ENCODE measurements at places on chromosomes 16 and 17. TPM values are rescaled to one million over a fixed set of nuclear protein-coding genes. Genes with fewer than 3 reads are reported as not detected.

DNA sequence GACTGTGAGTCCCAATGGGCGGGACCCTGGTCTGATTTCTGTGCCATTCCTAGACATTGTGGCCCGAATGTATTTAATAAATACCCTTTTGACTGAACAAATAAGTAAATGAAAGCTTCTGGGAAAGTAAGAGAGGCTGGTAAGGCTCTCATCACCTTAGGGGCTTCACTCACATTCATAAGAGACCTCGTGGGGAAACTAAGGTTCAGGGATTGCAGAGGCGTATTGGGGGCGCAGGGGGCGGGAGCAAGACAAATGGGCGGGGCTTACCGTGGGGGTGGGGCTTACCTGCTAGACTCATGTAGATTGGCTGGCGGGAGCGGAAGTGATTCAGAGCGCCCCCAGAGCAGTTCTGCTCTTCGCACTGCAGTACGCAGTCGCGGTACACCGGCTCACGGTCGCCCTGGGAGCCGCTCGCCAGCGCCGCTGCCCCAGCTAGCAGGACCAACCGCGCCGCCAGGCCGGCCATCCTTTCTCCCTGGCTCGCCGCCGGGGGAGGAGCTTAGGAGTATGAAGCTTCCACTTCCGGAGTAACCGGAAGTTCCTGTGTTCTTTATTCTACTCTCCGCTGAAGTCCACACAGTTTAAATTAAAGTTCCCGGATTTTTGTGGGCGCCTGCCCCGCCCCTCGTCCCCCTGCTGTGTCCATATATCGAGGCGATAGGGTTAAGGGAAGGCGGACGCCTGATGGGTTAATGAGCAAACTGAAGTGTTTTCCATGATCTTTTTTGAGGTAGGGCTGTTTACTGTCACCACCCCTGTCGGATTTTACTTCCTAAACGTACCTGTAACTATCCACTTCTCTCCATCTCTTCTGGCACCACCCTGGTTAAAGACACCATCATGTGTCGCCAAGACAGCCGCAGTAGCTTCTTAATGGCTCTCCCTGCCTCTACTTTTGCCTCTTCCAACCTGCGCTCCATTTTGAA is at the start of gene PGAP3:
Gene PGAP3, minus strand, starts transcription at position 512 of the 929 bp plus-strand sequence. Its CDS starts 43 bp downstream, at position 469.
- no peaks in the 10 kb centered on the region for H3K36me3 ChIP-seq
- no peaks in the 10 kb centered on the region for H3K27me3 ChIP-seq
- H3K4me1 ChIP-seq: peaks cover 18% of the 10 kb centered on the region
- peak within 1 kb of the TSS; percentile 93 for H3K4me3 ChIP-seq

ADGRG3 gene
- total RNA-seq: 4.9 TPM

GRCh38 chr16:8717892-8718415 is 43.5 kb downstream of the ABAT start:
- H3K4me1 ChIP-seq: no peaks in the 10 kb centered on the region
- H3K36me3 ChIP-seq: no peaks in the 10 kb centered on the region
- no peak overlapping the region for H3K4me3 ChIP-seq
- H3K27ac ChIP-seq: no peak overlapping the region

GRCh38 chr17:57532966-57533365 is 212.1 kb downstream of the CCDC182 start:
- peaks cover 16% of the 10 kb centered on the region for H3K4me1 ChIP-seq
- H3K27ac ChIP-seq: no peak overlapping the region
- DNase-seq: no peak
- H3K27me3 ChIP-seq: no peaks in the 10 kb centered on the region
- no peaks in the 10 kb centered on the region for H3K36me3 ChIP-seq
- no peak overlapping the region for H3K4me3 ChIP-seq

ANTKMT gene
- total RNA-seq: 13.6 TPM

- no peak overlapping the region for H3K27ac ChIP-seq
- peaks cover 5% of the 10 kb centered on the region for H3K4me1 ChIP-seq
- no peaks in the 10 kb centered on the region for H3K27me3 ChIP-seq
- no peak overlapping the region for H3K4me3 ChIP-seq
- DNase-seq: no peak
- H3K36me3 ChIP-seq: no peaks in the 10 kb centered on the region
These were observed 6.0 kb downstream of the CA4 start for GRCh38 chr17:60155815-60156214.

DNA sequence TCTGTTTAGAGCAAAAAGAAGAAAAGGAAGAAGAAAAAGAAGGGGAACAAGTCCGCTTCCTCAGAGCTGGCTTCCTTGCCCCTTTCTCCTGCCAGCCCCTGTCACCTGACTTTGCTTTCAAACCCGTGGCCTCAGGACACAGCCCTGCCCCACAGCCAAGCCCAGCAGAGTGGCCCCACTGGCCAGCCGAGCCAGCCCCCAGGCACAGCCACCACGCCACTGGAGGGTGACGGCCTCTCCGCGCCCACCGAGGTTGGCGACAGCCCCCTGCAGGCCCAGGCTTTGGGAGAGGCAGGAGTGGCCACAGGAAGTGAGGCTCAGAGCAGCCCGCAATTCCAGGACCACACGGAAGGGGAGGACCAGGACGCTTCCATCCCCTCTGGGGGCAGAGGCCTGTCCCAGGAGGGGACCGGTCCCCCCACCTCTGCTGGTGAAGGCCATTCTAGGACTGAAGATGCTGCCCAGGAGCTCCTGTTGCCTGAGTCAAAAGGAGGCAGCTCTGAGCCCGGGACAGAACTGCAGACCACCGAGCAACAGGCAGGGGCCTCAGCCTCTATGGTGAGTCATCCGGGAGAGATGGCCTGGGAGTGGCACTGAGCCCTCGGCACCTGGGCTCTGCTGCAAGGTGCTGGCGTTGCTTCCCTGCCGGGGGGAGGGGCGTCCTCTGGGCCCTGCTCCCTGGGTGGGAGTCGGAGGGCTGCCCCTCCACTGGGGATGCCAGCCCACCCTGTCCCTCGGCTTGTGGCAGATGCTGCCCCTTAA is 27.3 kb downstream of the RNF213 start:
- H3K4me3 ChIP-seq: no peak overlapping the region
- DNase-seq: no peak
- peaks cover 14% of the 10 kb centered on the region for H3K36me3 ChIP-seq
- peak overlapping the region; percentile 41 for H3K27ac ChIP-seq
- H3K4me1 ChIP-seq: no peaks in the 10 kb centered on the region

PIK3R6 gene
- 4.2 TPM for total RNA-seq

GRCh38 chr17:69590671-69591070 is 176.2 kb downstream of the MAP2K6 start:
- no peak overlapping the region for H3K4me3 ChIP-seq
- no peaks in the 10 kb centered on the region for H3K4me1 ChIP-seq
- no peak overlapping the region for H3K27ac ChIP-seq
- peaks cover 3% of the 10 kb centered on the region for H3K27me3 ChIP-seq
- DNase-seq: no peak
- no peaks in the 10 kb centered on the region for H3K36me3 ChIP-seq

DNA sequence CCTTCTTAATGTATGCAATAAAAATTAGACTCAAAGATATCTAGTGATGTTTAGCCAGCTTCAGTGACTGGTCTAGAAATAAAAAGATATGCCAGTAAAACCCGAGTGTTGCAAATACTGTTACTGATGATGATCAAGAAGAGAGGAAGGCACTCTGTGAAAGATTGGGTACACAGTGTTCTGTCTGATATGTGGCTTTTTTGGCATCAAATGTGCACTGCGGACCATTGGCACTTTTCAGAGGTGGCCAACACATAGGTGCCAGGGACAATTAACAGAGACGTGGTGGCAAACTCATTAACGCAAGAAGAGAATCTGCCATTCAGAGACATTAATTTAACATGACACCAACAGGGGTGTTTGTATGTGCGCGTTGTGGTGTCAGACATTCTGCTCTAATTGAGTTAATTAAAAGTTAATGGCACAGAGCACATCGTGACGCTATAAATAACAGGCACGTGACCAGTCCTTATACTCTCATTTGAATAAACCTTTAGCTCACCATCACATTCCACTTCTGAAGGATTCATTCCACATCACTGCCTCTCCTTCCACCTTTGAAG is 549.3 kb upstream of the HSBP1 start:
- DNase-seq: no peak
- no peaks in the 10 kb centered on the region for H3K36me3 ChIP-seq
- no peaks in the 10 kb centered on the region for H3K4me1 ChIP-seq
- no peaks in the 10 kb centered on the region for H3K27me3 ChIP-seq

SEZ6L2 gene
- not detected for total RNA-seq

DNA sequence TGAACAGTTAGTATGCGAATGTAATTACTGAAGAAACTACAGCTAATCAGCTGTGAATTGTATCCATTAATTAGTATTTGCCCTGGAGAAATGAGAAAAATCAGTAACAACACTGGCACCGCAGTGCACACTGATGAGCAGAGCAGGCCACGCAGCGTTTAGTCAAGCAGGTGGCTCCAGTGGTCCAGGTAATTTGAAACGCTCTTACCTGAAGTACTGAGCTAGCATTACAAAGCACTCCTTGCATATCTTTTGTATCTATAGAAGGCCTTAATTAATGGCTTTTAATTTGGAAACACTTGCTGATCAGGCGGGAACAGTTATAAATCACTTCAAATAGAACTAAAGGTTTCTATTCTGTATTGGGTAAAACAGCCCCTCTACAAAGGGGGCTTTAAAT is 76.4 kb downstream of the TOX3 start:
- no peak overlapping the region for H3K4me3 ChIP-seq
- H3K27me3 ChIP-seq: no peaks in the 10 kb centered on the region

DNA sequence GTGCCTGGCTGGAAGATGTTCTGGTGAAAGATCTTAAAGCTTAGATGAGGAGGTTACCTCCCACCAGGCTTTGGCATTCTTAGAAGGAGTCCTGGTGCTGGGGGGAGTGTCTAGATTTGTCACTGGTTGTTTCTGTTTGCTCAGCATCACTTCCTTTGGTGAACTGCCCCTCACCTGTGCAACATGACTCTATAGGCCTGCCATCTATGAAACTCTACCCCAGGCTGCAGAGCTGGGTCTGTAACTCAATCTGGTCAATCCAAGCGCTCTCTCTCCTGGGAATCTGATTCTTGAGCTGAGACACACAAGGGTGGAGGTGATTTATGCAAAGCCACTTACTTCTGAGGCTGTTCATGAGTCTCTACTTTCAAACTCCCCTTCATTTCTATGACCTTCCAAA is 399.4 kb downstream of the NPIPA7 start:
- H3K27me3 ChIP-seq: no peaks in the 10 kb centered on the region
- H3K27ac ChIP-seq: no peak overlapping the region
- no peaks in the 10 kb centered on the region for H3K4me1 ChIP-seq
- DNase-seq: no peak

DNA sequence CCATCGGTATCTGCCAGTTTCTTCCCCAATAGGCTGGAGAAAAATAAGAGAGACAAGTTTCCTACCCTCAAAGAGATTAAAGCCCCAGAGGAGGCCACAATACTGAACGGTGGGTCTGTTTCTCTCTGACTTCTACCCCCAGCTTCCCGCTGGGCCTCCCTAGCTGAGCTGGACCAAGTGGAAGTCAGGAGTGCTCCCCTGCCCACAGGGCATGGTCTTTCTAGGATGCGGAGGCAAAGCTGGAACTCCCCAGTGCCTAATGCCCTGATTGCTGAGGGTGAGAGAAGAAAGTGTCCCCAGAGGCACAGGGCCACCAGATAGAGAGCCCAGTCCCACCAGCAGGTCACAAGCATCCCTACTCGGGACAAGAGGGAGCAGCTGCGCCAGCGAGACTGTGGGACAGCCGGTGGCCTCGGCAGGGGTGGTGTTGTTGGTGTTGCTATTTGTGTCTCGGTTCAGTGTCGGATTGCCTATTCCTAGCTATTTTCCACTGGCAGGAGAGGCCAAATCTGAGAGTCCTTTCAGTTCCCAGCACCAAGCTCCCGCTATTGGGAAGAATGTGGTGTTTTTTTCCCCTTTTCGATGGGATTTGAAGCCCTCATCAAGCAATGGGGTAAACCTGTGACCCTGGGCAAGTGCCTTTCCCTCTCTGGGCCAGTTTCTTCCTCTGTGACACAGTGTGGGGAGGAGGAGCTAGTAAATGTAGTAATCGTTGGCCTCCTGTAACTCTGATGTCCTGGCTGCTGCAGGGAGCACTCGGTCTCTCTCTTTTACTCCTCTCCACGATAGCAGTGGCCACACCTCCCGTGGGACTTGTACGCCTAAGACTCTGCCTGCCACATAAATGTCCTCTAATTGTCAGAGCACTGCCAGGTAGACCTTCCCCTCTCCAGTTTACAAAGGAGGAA is 22.5 kb upstream of the TBX2 start:
- H3K4me1 ChIP-seq: no peaks in the 10 kb centered on the region
- no peaks in the 10 kb centered on the region for H3K36me3 ChIP-seq
- no peak overlapping the region for H3K4me3 ChIP-seq
- no peaks in the 10 kb centered on the region for H3K27me3 ChIP-seq

DNA sequence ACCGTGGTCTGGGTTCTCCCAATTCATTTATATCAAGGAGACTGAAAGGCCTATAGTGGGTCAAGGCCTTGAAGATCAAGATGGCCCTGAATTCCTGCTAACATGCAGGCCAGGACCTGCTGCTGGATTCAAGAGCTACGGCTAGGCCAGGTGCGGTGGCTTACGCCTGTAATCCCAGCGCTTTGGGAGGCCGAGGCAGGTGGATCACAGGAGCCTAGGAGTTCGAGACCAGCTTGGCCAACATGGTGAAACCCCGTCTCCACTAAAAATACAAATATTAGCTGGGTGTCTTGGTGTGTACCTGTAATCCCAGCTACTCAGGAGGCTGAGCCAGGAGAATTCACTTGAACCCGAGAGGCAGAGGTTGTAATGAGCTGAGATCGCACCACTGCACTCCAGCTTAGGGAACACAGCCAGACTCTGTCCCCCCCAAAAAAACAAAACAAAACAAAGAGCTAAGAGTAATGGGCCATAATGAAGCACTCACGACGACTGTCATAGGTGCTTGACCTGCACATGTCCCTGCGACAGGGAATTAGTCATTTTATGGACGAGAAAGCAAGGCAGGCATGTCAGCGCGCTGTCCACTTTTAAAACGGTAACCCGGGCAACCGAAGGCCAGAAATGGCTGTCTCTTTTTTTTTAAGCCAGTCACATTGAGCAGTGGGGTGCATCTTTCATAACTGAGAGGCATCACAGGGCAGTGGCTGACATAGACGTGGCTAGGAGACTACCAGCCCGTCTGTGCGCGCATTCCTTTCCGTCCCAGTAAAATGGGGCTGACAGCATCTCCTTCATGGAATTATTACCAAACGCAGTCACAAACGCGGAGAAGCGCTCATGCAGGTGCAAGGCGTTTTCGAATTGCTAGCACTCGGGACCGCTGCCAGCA is 1.0 kb upstream of the FBRS start:
- H3K4me3 ChIP-seq: peak overlapping the region; percentile 61
- H3K27me3 ChIP-seq: no peaks in the 10 kb centered on the region
- peaks cover 25% of the 10 kb centered on the region for H3K36me3 ChIP-seq
- peak overlapping the region; percentile 78 for H3K27ac ChIP-seq
- no peak for DNase-seq

DNA sequence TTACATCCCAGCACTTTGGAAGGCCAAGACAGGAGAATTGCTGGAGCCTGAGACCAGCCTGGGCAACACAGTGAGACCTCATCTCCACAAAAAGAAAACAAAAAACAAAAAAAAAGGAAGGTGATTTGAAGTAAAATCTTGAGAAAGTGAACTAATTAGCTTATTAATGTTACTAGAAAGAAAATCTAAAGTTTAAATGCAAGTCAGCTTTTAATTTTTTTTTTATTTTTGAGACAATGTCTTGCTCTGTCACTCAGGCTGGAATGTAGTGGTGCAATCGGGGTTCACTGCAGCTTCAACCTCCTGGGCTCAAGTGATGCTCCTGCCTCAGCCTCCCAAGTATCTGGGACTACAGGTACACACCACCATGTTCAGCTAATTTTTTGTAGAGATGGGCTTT is 3.5 kb upstream of the CTCF start:
- H3K36me3 ChIP-seq: no peaks in the 10 kb centered on the region
- no peaks in the 10 kb centered on the region for H3K27me3 ChIP-seq
- DNase-seq: no peak
- no peak overlapping the region for H3K27ac ChIP-seq
- no peak overlapping the region for H3K4me3 ChIP-seq

IL17C gene
- total RNA-seq: 0.37 TPM

All from naive thymus-derived CD4-positive, alpha-beta T cell (primary cell).